ENCODE measurements at places on chromosomes 3 and 15.
A peak's percentile ranks its signal among the peaks of the same experiment; 100 is the strongest.

- DNase-seq: no peak
Observed at GRCh38 chr3:183774631-183775030, 50.7 kb downstream of the MAP6D1 start.

DNA sequence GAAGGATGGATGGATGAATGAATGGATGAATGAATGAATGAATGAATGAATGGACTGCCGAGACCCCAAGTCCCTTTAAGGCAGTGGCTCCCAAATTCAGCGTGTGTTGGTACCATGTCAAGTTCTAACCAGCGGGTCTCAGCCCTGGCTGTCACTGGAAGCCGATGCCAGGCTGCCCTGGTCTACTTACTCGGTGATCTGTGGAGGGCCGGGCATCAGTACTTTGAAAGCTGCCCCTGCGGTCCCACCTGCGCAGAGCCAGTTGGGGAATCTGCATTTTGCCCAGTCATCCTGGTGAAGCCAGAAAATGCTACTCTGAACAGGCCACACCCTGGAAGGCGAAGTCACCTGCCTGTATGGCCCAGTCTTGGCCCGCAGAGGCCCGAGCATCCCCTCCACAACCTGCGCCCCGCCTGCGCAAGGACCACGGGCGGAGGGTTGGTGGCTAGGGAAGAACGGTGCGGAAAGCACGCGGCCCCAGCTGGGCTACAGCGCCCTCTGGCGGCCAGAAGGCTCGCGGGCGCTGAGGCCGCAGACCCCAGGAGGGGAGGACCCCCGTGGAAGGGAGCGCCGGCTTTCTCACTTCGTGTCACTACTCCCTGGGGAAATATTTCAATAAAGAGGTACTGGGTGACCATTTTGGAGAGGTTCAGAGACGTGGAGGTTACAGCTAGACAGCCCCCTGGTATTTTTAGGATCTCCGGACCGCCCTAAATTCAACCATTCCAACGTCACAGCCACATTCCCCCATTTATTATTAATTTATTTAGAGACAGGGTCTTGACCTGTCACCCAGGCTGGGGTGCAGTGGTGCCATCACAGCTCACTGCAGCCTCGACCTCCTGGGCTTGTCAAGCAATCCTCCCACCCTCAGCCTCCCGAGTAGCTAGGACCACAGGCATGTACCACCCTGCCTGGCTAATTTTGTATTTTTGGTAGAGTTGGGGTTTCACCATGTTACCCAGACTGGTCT is 34.9 kb downstream of the PRKCD start:
- peak; percentile 77 for DNase-seq

DNA sequence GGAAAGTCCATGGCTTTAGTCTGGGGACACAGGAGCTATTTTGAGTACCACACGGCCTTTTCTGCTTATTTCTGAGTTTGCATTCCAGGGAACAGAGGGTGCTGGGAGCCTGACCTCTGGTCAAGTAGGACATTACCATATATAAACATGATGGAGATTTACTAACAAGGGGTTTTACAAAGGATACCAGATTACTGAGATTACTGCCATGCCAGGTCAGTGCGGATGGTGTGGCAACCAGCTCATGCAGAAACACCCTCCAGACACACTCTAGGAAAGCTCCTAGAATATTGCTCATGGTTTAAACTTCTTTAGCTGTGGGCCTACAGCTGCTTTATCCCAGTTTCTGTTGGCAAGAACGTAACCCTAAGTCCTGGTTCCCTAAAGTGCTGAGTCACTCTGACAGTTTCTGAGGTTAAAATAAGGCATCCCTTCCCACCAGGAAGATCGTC is 54.3 kb upstream of the AGTR1 start:
- no peak for DNase-seq

- DNase-seq: no peak
Observed at GRCh38 chr3:10242182-10243065, 5.8 kb upstream of the TATDN2 start.

DNA sequence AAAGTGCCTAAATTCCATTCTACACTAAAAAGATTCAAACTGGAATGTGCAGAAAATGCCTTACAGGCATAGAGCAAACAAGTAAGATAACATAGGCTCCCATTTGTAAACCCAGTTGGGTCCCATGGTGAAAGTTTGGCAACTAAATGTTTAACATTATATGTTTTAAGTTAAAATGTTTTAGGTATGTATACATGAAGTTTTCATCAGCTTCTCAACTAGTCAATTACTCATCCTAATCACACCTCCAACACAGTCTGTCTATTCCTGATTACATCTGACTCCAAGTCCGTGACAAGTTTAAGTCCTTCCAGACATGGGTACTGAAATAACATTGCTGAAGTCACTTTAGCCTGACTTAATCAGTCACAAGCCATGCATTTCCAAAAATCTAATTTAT is 25.0 kb downstream of the MYLK start:
- DNase-seq: no peak

- DNase-seq: peak; percentile 59
Observed at GRCh38 chr15:64355348-64355943, 527 bp downstream of the CSNK1G1 start.

DNA sequence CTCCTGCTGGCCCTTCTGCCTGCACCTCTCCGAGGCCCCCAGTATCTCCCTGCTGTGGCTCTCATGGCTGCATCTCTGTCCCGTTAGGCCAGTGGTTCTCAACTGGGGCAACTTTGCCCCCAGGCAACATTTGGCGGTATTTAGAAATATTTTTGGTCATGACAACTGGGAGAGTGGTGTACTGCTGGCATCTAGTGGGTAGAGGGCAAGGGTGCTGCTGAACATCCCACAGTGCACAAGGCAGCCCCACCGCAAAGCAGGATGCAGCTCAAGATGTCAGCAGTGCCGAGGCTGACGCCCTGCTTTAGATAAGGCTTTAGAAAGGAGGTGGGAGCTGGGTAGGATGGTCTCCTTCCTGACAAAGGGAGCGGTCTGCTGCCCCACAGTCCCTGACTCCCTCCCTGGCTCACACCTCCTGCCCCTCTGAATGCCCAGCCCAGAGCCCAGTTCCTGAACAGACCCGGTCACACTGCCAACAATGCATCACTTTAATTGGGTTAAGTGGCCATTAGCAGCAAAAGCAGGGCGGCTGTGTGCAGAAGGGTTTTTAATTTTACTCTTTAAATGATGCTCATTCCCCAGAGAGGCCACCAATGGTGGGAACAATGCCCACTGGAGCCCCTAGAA is 68.8 kb upstream of the TMEM115 start:
- no peak for DNase-seq

DNA sequence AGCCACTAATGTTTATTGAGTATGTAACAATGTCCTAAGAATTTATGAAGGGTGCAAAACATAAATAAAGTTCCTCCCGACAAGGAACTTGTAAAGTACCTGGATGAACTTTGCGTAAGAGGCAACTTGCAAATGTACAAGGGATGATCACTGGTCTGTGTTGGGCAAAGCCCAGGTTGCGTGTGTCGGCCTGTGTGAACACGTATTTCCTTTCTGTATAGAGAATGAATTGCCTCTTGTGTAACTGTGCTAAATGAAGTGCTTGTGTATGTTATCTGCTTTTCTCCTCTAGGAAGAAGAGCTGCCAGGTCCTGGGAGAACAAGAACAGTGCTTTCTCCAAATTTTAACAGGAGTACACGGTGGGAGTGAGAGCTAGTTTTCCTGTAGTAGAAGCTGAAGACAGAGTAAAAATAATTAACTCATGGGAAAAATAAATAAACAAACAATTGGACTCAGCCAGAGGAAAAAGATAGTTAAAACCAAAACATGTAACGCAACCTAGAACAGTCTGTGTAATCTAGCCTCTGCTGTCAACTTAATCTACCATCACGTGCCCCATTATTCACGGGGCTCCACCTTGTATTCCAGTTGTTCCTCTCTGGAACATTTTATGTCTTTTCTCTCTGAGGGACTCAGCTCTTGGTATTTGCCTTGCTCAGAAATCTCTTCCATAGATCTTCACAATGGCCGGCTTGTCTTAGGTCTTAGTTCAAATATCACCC is 83.7 kb upstream of the RASGRP1 start:
- DNase-seq: no peak

DNA sequence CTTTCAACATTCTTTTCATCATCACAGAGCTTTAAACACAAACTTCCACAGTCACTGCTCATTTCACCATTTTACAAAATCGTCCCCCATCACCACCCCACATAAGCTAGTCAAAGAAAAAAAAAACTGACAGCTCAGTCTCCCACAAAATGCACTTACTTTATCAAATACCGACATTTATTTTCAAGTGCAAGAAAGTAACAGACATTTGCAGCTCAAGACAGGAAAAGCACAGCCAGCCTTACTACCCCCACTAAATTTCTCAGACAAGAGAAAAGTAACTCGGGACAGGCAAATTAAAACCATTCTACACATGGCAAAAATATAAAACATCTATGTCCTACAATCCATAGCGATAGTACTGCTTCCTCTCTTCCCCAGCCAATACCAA is 402.4 kb downstream of the SHQ1 start:
- DNase-seq: no peak

DNA sequence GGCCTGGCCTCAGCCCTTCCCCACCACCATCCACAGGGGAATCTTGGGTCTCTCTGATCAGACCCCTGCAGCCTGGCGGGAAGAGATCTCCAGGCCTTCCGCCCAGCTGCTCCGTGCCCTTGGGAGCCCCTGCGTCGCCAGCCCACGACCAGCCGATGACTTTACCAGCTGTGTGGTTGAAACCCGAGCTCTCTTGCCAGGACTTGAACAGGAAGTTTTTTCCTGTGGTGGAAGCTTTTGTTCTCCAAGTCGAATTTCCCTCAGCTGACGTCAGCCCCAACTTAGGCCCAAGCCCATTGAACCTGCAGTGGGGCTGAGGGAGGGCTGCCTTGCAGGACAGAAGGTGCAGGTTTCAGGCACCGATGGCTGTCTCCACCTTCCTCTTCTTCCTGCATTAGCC is 51.7 kb upstream of the SMAD3 start:
- DNase-seq: no peak

GRCh38 chr15:52505151-52505550 is 23.5 kb downstream of the MYO5A start:
- DNase-seq: no peak

GRCh38 chr3:28978092-28978491 is 302.8 kb upstream of the RBMS3 start:
- DNase-seq: no peak

DNA sequence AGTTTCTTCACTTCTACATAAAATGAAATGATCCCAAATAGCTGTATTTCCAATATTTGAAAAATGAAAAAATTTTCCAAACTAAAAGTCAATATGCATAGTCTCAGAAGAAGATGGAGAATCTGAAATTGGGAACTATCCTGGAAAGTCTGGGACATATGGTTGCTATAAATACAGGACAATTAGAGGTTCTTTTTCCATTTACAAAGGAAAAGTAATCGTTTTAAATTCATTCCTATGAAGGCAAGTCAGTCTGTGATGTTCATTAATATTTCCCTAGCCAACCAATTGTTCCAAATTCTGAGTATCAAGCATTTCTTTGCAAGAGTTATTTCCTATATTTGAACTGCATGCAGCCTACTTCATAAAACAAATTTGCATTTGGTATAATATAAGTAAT is 102.2 kb downstream of the NEDD4 start:
- DNase-seq: no peak

GRCh38 chr3:36893137-36893557 is 51.7 kb downstream of the TRANK1 start:
- DNase-seq: no peak

- DNase-seq: no peak
Observed at GRCh38 chr3:11029948-11030347, 37.4 kb downstream of the SLC6A1 start.

DNA sequence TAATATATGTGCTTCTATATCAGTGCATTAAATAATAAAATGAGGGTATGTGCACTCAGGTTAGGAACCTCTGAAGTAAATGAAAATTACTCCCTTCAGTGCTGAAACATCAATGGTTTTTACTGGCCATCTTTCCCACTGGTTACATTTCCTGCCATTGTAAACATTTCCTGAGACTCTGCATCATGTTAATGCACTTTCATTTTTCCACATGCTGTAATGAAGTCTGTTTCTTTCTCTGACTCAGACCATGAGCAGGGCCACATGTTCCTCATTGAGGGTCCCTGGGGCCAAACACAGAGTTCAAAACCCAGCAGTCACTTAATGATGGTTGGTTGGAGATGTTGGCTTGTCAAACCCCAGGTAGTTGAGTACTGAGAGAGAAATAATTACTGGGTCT is 15.3 kb downstream of the FAM3D start:
- DNase-seq: no peak

- DNase-seq: no peak
Observed at GRCh38 chr15:67358812-67359211, 104.2 kb downstream of the IQCH start.

GRCh38 chr3:45426161-45426560 is 37.8 kb downstream of the LARS2 start:
- no peak for DNase-seq

- peak; percentile 71 for DNase-seq
Observed at GRCh38 chr15:37105889-37106288, 5.5 kb upstream of the MEIS2 start.

- DNase-seq: no peak
Observed at GRCh38 chr3:58355179-58355578, 22.5 kb downstream of the PXK start.

DNA sequence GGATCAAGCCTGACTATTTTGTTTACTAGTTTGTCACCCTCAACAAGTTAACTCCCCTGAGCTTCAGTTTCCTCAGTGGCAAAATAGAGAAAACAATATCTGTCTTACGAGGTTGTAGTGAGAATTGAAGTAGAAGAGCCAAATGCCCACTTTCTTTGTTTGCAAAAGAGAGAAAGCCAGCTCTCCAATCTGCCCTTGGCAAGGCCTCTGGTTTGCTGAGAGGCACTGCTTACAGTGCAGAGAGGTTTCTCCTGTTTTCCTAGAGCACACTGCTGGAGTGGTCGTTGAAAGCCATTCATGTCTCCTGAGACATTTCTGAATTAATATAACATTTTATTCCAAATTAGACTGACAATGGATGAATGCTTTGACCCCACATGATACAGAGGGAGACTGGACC is 260.5 kb upstream of the IGF1R start:
- no peak for DNase-seq

GRCh38 chr15:78388865-78389264 is 48.7 kb downstream of the CRABP1 start:
- no peak for DNase-seq

DNA sequence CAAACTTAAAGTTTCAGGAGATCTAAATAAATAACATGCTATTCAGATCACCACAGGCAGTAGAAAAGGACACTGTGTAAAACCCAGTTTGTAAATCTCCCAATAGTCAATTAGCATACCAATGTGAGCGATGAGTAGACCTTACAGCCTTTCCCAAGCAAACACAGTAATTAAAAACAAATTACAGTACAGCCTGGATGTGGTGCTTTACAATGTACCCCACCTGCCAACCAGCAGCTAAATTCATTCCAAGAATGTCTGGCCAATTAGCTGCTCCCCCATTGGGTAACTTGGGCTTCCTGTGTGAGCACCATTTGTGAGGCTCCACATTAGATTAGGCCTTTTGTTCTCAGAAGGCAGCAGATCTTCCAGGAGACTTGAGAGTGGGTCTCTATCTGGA is 635.0 kb downstream of the TBL1XR1 start:
- no peak for DNase-seq
